ENCODE measurements at places on chromosomes 12 and 14.

DNA sequence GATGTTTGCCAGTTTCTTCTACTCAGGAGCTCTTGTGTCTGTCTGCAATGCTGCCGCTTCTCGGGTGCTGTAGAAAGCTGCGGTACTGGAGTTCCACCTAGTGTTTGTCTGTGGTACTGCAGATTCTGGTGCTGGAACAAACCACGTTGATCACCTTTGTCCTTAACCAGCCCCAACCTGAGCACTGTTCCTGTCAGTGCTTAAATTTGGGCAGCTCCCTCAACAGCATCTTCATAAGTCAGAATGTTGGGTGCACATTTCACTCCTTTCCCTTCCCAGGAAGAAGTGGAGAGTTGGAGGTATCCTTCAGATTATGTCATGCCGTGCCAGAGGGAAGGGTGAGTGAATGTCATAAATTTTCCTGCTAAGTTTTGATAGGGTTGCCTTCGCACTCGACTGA, 48.7 kb upstream of the LALBA start:
- peak; percentile 68 for DNase-seq

DNA sequence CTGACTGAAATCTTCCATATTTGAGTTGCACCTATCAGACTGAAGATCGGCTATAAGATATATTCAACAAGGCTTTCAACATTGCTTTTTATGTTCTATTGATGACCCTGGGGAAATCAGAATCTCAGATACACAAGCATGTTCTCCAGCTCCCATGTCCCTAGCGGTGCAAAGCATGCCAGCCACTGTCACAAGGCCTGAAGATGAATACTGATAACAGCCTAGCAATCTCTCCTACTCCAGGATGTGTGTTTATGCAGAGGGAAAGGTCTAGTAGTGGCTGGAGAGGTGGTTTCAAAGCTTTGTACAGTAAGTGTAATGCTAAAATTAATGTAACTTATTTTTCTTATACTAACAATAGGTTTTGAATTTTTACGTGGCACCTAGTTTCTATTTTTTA, 64.6 kb downstream of the SOX5 start:
- no peak for DNase-seq

- DNase-seq = no peak
Observed at GRCh38 chr14:44404036-44404435, 103.0 kb downstream of the FSCB start.

DNA sequence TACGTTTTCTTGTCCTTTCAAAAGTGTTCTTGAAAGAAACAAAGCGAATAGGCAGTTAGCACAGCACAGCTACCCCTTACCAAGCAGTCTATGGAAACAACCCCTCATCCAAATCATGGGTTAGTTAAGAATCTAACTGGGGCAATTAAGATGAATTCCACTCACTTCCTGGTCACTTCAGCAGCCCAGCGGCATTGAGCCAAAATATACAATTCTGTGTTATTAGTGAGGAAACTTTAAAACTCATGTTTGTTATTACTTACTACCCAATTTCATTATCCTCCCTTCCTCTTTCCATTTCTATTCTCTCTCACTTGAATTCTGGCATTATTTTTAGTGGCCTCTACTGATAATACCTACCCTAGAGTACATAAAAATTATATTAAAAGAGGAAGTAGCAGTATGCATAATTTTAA, 121.4 kb downstream of the PPHLN1 start:
- peak; percentile 66 for DNase-seq

DNA sequence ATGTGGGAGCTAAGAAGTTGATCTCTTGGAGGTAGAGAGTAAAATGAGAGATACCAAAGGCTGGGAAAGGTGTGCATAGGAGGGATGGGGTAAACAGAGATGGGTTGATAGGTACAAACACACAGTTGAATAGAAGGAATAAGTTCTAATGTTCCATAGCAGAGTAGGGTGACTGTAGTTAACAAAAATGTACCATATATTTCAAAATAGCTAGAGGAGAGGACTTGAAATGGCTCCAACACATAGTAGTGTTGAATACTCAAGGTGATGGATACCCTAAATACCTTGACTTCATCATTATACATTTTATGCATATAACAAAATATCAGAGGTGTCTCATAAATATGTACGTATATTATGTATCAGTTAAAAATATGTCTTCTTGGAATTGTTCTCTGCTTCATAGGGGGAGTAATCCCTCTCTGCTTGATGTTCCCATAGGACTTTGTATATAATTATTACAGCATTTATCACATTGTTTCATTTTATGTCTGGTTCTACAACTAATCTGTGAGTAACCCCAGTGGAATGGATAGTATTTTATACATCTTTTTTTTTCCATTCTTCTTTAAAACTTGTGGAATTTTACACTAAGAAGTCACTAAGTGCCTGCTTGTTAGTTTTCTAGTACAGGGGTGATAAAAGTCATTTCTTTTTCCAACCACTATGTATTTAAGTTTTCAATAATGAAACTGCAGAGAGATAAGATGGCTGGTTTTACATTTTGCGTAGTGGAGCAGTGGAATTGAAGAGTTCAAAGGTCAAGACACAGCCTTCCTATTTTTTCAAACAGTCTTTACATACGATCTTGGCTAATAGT, 1940.0 kb upstream of the SEL1L start:
- no peak for DNase-seq

DNA sequence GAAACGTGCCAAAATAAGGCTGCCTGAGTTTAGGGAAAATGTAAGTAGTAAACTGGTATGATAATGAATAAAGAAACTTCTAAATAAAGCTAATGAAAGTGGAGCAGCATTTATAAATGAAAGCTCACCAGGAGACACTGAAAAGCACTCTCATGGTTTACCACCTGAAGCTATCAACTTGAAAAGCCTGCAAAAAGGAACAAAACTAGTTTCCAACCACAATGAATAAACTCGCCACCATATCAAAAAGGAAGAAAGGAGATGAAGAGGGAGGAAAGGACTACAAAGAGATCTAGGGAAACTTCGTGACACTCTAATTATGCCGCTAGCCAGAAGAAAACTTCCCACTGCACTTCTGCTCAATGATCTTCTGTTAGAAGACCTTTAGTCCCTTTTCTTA, 66.7 kb downstream of the MED13L start:
- no peak for DNase-seq

- no peak for DNase-seq
Observed at GRCh38 chr14:56112781-56113180, 5.4 kb upstream of the PELI2 start.

- peak; percentile 28 for DNase-seq
Observed at GRCh38 chr12:74111688-74112360, 425.8 kb upstream of the ATXN7L3B start.

DNA sequence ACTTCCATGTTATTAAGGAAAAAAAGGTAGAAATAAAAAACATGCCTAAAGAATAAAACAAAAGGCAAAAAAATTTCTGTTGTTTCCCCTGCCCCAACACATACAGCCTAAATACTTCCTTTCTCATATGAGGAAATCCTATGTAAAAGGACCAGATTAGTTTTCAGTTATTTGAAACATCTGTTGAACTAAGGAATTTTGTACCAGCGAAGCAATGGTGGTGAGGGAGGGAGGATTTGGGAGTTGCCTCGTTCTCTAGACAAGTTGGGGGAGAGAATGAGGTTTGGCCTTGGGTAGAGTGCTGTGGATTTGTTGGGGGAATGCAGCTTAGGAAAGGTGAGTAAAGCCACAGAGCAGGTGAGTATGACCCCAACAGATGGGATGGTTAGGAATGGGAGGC, 141.5 kb upstream of the RFLNA start:
- no peak for DNase-seq

GRCh38 chr14:22118899-22119477, 445.4 kb upstream of the OR4E1 start:
- DNase-seq = peak; percentile 3

DNA sequence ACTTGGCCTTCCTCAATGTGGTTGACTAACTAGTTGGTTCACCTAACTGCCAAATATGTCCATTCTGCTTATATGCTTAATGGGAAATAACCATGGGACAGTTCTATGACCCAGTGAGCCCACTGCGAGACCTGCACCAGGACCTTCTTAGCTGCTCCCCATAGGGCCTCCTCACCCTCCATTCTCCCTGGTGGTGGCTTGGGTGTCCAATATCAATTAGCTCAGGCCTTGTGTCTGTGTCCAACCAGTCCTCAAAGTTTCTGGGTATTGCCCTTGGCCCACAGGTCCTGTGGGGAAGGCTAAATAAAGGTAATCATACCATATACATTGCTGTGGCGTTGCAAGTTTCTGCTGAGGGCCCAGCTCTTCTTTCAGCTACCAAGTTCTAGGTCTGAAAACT, 228.2 kb downstream of the PCNX1 start:
- no peak for DNase-seq

GRCh38 chr12:76591476-76591875, 31.9 kb upstream of the OSBPL8 start:
- DNase-seq = peak; percentile 11

GRCh38 chr14:22159099-22159498, 429.9 kb downstream of the DAD1 start:
- DNase-seq = peak; percentile 80

- DNase-seq = no peak
Observed at GRCh38 chr12:75990189-75990912, 41.2 kb downstream of the PHLDA1 start.

DNA sequence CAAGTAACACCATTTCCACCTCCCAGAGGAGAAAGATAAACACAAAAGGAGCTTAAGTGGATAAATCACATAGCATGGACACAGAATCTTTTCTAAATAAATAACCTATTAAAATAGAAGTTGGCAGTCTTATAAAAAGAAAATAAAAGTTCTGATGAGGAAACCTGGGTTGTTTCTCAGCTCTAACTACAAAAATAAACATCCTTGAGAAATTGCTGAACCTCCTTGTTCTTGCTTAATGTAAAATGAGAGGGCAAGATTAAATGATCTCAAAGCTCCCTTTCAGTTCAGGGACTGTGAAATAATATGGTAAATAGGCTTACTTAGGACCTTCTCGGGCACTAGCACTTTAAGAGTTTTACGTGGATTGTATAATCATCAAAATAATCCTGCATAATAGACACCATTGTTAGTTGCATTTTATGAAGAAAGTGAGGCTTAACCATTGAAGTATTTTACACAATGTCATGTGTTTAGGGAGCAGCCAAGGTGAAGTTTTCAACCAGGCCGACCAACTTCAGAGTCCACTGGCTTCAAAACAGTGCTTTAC, 214.0 kb upstream of the NOVA1 start:
- peak; percentile 67 for DNase-seq

DNA sequence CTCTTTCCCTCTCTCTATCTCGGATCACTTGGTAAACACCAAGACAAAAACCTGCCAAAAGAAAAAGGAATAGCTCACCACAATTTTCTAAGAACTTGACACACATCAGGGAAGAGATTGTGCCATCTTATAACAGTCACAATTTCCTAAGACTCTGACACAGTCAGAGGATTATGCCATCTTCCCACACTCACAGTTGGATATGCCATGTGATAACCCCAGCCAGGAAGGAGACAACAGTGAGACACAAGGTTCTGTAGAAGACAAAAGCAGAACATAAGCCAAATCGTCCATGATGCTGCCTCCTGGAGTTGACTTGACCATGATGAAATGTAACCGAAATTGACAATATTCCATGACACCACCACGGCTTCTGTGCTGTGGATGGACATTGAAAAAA, 2.8 kb upstream of the CLEC9A start:
- DNase-seq = peak; percentile 28

GRCh38 chr12:90008277-90008676, 299.6 kb upstream of the ATP2B1 start:
- DNase-seq = no peak

DNA sequence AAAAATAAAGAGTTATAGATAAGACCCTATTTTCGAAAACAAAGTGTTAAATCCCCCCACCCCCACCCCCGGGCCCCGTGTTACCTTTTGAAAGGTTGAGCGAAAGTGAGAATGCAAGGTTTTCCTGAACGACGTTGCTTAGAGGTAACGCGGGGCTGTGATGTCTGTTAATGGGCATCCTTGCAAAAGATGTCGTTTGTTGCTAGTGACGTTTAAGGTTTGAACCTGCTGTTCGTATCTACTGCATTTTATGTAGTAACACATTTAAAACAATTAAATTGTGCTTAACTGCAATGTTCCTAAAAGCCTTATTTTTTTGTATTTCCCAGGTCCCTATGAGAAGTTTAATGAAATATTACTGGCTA, 1.2 kb downstream of the CPSF6 start:
- DNase-seq = no peak

- DNase-seq = peak; percentile 34
Observed at GRCh38 chr12:94427501-94428381, 31.9 kb downstream of the CEP83 start.

GRCh38 chr12:5689773-5690172, 255.3 kb downstream of the ANO2 start:
- no peak for DNase-seq

- no peak for DNase-seq
Observed at GRCh38 chr14:74312161-74312560, 9.4 kb upstream of the ABCD4 start.

Measured in renal cortical epithelial cell (primary cell).